Sigmoid colon (tissue), 7 donors: ENCODE measurements at places on chromosomes 7 and 10.

DNA sequence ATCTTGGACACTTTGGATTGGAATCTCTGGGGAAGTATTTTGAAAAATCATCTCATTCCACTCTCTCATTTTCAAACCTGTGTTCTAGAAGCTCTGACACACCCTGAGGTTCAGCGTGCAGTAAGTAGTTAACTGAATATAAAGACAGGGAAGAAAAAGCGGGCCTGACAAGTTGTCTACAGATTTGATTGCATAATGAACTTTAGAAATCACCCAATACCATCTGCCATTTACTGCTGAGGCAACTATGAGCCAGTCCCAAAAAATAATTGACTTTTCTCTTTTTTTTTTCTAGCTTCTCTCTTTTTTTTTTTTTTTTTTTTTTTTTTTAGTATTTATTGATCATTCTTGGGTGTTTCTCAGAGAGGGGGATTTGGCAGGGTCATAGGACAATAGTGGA is 29.5 kb downstream of the CDC123 start:
- no peaks in the 10 kb centered on the region for H3K27me3 ChIP-seq
- no peak overlapping the region for H3K4me3 ChIP-seq
- peaks cover 22% of the 10 kb centered on the region for H3K36me3 ChIP-seq
- H3K4me1 ChIP-seq = peaks cover 36% of the 10 kb centered on the region
- DNase-seq = no peak

GRCh38 chr10:58920655-58921003 is 255.8 kb upstream of the PHYHIPL start:
- H3K4me3 ChIP-seq = no peak overlapping the region
- H3K27ac ChIP-seq = no peak overlapping the region
- no peaks in the 10 kb centered on the region for H3K27me3 ChIP-seq
- DNase-seq = no peak
- H3K4me1 ChIP-seq = peaks cover 6% of the 10 kb centered on the region

DNA sequence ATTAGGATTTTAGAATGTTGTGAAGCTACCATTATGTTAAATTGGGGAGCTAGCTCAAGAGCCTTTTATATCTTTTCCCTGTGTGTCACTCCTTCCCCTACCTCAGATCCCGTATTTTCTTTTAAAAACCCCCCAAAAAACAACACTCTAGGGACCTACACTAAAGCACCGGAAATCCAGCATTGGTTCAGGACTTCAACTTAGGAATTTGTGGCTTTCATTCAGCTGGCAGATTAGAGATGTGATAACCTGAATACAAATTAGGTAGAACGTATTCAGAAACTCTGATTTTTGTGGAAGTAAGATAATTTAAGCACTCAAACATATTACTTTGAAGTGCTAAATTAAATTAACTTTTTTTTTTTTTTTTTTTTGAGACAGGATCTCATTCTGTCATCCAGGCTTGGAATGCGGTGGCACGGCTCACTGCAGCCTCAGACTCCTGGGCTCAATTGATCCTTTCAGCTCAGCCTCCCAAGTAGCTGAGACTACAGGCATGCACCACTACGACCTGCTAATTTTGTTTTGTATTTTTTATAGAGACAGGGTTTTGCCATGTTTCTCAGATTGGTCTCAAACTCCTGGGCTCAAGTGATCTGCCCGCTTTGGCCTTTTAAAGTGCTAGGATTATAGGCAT is 6.8 kb downstream of the TBC1D12 start:
- H3K27ac ChIP-seq = no peak overlapping the region
- H3K27me3 ChIP-seq = no peaks in the 10 kb centered on the region
- DNase-seq = no peak
- no peaks in the 10 kb centered on the region for H3K36me3 ChIP-seq

GRCh38 chr10:61024856-61025201 is 80.8 kb upstream of the RHOBTB1 start:
- no peaks in the 10 kb centered on the region for H3K4me1 ChIP-seq
- no peaks in the 10 kb centered on the region for H3K27me3 ChIP-seq
- no peak overlapping the region for H3K27ac ChIP-seq
- no peaks in the 10 kb centered on the region for H3K36me3 ChIP-seq
- DNase-seq = no peak
- H3K4me3 ChIP-seq = no peak overlapping the region

DNA sequence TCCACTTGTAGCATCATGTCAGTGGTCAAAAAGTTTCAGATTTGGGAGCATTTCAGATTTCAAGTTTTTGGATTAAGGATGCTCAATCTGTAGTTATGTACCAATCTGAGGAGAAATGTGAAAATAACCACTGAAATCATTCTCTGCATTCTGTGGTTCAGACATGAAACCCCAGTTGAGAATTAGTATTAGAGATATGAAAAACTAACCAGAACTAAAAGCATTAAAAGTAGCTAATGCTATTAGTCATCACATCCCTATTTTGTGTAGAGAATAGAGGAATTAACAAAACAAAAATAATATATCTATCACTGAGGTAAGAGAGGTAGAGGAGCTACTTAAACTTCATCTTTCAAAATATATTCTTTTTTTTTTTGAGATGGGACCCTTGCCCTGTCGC is 28.0 kb downstream of the MICU1 start:
- no peaks in the 10 kb centered on the region for H3K27me3 ChIP-seq
- DNase-seq = no peak
- H3K4me3 ChIP-seq = no peak overlapping the region
- H3K36me3 ChIP-seq = no peaks in the 10 kb centered on the region
- H3K4me1 ChIP-seq = no peaks in the 10 kb centered on the region

GRCh38 chr7:27083646-27084045 is 12.2 kb downstream of the HOXA1 start:
- H3K4me3 ChIP-seq = no peak overlapping the region
- H3K4me1 ChIP-seq = peaks cover 5% of the 10 kb centered on the region
